CD4-positive, alpha-beta T cell treated with Interleukin-15 for 4 hours (primary cell): ENCODE measurements at places on chromosomes 7 and 10.

- DNase-seq = no peak
Observed at GRCh38 chr10:132308587-132309470, 1.1 kb upstream of the STK32C start.

DNA sequence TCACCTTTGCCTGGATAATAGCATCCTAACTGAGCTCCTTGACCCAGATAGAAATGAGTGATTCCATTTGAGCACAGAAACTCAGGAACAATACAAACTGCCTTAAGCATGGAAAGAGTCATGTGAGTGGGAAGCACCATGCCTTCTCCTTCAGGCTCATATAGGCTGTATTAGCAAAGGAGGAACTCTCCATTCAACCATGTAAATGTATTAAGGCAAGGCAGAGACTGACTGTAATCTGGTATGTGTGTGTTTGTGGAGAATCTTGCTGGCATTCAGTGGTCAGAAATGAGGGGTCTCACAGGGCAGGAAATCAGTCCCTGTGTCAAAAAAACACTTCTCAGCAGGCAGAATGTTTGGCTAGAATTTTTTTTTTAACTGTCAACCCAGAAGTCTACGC, 40.2 kb downstream of the COA1 start:
- no peak for DNase-seq

GRCh38 chr7:9504678-9505077, 1071.3 kb downstream of the NXPH1 start:
- DNase-seq = no peak

DNA sequence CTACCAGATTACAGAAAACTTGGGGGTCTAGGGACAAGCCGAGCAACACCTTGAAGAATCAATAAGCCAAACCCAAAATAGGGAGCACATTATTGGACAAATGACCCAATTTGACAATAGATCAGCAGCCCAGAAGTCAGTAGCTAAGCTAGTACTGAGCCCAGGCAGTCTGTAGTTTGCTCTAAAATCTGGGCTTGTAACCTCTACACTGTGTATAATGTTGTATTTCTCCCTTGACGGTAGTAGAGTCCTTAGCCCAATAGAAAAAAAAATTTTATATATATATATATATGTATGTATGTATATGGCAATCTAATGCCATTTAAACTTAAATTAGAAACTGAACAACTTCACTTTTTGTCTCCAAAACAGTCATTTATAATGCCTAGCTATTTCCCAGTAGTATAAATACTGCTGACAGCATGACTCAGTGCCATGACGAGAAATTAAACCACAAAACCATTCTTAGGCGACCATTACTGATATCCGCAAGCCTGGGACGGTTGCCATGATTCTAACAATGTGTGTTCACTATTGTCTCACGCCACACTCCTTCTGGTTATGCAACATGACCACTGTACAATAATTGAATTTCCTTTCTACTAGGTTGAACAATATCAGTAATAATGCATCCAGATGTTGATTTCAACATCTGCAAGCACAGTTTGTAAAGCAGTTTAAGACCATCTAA, 110.5 kb downstream of the IPMK start:
- DNase-seq = no peak

- peak; percentile 75 for DNase-seq
Observed at GRCh38 chr7:113421696-113422330, 303.5 kb upstream of the SMIM30 start.

DNA sequence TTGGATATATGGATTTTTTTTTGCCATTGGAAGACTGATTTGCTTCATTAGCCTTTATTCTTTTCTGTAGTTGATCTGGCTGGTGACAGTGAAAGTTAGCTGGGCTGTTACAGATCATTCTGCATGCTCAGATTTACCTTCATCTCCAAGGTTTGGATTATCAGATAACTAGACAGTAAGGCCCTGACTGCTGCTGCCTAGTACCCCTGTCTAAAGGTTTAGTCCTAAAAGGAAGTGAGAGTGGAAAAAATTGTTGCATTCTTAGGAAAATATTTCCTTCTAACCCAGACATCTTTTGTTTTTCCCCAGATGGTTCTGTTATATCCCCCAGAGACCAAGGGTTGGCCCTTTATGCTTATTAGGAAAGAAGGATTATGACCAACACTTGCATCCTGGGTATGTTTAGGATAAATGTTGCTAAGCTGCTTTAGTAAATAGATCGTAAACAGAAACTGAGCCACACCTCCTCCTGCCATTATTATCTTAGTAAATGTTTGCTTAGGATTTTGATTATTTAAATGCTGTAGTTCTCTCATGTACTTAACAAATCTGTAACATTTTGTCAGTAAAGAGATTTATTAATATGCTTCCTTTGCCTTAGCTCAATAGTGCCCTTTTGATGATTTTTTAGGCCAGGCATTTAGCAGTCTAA, 44.4 kb downstream of the MCU start:
- DNase-seq = no peak

GRCh38 chr7:107667341-107667740, 6.7 kb downstream of the SLC26A4 start:
- no peak for DNase-seq

GRCh38 chr7:143905509-143905908, 3.5 kb upstream of the TCAF1 start:
- DNase-seq = no peak

DNA sequence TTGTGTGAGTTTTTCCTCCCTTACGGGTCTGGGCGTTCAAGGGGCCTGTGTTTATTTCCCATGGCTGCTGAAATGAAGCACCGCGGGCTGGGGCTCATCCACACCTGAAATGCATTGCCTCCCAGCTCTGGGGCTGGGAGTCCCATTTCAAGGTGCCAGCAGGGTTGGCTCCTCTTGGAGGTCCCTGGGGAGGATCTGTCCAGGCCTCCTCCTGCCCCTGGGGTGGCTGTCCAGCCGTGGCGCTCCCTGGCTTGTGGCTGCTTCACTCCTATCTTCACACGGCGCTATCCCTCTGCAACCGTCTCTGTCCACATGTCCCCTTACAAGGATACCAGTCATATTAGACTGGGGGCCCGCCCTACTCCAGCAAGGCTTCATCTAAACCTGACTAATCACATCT, 41.1 kb upstream of the CNPY1 start:
- no peak for DNase-seq

DNA sequence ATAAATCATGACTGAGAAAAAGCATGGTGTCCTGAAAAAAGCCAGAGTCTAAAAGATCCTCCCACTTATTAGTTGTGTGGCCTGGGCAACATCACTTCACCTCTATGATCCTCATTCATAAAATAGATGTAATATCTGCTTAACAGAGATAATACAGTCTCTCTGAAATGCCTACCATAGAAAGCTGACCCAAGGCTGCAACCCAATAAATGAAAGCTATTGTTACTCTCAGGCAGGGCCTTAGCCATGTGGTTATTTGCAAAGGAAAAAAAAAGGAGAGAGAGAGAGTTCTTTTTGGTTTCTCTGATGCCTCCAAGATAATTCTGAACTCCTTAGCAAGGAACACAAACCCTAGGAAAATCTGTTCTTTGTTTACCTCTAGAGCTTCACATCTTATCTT, 7.9 kb downstream of the FAM13C start:
- no peak for DNase-seq

DNA sequence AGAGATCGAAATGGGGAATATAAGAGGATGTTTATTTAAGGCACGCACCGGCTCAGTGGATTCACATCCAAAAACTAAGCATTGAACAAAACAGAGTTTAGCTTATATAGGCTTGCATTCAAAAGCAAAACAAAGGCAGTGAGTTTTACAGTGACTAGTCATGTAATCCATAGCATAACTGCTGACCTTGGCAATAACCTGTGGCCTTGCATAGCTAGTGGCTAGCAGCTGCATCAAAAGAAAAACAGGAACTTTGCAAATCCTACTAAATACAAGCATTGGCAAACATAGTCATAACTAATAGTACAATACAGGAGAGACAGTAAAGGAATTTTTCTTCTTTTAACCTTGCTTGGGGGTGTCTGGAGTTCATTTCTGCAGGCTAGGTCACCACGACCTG, 9.7 kb upstream of the ZNF485 start:
- no peak for DNase-seq

DNA sequence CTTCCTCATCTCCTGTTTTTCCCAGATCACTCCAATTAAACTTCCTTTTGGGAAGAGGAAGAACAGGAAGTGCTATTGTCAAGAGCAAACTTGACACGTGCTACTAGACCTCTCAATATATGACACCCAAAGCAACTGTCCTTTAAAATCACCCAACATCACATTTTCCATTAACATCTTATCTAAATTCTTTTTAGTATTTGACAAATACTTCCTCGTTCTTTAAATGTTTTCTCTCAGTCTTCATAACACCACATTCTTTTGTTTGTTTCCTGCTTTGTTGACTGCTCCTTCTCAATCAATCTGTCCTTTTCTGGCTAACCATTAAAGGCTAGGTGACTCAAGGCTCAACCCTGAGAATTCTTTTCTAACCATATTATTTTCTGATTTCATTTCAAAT, 7.1 kb upstream of the TFPI2 start:
- DNase-seq = no peak

DNA sequence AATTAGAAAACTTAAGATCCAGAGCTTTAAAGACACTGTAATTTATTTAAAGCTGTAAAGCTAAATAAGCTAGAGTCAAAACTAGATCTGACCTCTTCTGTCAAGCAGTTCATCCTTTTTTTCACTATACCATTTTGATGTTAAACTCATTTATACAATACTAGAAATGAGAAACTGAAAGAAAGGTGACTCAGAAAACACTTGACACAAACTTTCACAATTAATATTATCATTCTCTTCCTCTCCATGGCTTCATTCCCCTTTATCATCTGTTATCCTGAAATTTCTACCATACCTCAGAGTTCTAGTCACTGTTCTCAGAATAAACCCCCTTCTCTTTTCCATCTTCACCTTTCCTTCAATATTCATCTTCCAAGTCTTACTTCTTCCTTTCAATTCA, 1.3 kb downstream of the FIGNL1 start:
- no peak for DNase-seq

DNA sequence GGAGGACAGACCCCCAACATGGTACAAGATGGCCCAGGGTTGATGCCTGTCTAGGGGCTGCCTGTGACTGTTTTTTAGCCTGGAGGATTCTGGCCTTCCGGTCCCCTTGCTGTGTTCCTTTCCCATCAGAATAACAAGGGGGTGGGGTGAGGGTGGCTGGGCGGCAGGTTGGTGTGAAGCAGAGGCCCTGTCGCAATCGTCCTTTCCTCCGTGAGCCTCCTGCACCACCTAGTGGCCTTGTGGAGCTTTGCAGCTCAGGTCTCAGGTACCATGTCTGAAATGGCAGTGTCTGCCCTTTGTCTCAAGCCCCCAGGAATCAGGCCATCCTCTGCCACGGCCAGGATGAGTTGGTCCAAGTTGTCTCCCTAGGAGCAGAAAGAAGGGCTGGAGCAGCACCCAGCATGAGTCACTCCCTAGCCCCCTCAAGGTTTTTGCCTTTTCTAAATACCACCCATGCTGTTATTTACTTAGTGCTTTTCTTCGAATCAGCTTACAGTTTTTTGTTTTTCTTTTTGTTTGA, 24.2 kb downstream of the TACR2 start:
- DNase-seq = peak; percentile 85

- DNase-seq = no peak
Observed at GRCh38 chr7:9945131-9945530, 1028.5 kb upstream of the PHF14 start.

- DNase-seq = no peak
Observed at GRCh38 chr7:145903658-145904057, 212.9 kb upstream of the CNTNAP2 start.

DNA sequence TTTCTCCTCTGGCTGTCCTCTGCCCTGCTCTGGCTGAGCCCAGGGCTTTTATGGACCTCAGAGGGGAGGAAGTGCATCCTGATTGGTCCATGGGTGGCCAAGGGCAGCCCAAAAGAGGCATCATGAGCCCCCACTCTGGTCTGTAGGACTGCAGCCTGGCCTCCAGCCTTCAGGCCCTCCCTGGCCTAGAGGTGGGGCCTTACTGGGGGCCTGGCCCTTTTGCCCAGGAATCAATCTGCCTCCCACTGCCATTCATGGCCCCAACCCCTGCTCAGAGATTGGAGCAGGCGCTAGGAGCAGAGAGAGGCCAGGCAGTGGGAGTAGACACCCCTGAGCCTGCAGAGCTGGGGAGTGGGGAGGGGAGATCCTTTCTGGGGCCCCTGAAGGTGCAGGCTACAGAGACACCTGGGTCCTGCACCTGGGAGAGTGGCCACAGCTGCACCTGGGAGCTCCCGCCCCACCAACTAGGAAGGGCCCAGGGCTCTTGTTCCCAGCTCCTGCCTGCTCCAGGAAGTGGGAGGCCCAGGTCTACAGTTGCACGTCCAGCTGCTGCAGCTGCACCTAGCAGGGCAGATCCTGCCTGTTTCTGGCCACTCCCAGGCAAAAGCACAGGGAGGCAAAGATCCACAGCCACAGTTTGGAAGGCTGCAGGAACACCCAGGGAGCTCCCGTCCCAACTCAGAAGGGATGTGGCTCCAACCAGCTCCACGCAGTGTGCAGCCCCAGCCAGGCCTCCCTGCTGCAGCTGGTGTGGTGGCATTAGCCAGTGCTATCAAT, 6.4 kb upstream of the DYNC2I1 start:
- DNase-seq = no peak

DNA sequence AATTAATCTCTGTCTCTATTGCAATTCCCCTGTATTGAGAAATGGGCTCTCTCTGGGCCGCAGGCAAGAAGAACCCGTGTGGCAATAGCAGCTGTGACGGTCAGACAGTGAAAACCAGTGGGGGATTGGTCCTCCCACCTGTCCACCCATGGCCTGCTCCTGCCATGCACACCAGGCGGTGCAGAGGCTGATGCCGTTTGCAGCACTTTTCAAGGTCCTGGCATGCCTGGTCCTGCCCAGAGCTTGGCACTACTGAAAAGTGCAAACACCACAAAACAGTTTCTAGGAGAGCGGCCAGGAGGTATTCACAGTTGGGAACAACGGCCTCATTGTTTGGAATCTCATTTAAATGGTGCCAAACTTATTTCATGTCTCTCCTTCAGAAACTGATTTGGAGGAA, 41.5 kb downstream of the PSPH start:
- no peak for DNase-seq

GRCh38 chr10:112461029-112461887, 14.2 kb downstream of the VTI1A start:
- DNase-seq = no peak

GRCh38 chr7:110507369-110507768, 583.6 kb upstream of the LRRN3 start:
- DNase-seq = no peak
